GM12864 (cell line): ENCODE measurements at places on chromosomes 5 and 9.

GRCh38 chr9:97848215-97848479 is 4.9 kb upstream of the FOXE1 start:
- DNase-seq, result no peak

DNA sequence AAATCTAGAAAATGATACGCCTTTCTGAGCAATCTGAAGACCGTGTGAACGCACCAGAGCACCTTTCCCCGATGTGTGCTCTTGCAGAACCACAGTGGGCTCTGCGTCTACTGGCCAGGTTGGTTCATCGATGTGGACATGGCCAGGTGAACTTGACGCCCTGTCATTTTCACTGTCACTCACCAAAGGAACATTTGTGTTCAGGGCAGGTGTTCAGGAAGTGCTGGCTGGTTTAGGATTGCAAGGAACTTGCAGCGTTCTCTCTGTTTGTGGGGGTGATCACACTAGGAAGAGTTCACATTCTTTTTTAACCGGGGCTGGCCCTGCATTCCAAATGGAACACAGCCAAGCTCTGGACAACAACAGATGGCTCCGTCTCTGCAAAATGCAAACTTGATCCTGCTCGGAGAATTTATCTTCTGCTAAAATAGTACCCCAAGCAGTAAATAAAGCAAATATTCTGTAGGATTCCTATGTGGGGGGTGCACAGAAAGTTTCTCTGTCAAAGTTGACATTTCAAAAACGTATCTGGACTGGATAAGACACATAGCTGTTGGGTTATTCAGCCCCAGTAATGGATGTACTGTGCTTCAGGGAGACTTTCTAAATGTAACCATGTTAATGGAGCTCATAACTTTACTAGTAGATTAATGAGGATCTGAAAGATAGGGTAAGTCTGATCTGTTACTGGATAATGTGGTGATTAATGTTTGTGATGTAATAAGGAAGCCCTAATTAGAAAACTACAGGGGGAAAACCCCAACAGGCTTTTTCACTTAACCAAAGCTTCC is 45.7 kb upstream of the FANCC start:
- no peak for DNase-seq

GRCh38 chr5:42499016-42499415 is 75.8 kb downstream of the GHR start:
- no peak for DNase-seq

DNA sequence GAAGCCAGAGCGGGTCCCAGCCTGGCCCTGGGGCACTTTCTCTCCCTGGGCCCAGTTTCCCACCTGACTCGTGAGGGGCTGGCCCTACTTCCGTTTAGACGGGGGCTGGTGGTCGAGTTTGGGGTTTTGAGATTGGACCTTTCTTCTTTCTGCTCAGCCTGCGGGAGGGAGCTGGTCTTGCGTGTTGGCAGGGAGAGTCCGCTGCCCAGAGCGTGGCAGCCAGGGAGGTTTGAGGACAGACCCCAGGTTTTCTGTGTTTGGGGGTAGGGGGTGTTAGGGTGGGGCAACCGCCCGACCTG is 6.0 kb upstream of the PITX1 start:
- no peak for DNase-seq

- DNase-seq, result no peak
Observed at GRCh38 chr5:143131972-143132371, 271.5 kb downstream of the NR3C1 start.

GRCh38 chr9:128192601-128193371 is 1.4 kb upstream of the CIZ1 start:
- DNase-seq, result peak; percentile 21
